NCI-H510A (cell line): ENCODE measurements at places on chromosomes 16 and 17.

- no peak for DNase-seq
These were observed 12.2 kb downstream of the MNT start for GRCh38 chr17:2388683-2389055.

DNA sequence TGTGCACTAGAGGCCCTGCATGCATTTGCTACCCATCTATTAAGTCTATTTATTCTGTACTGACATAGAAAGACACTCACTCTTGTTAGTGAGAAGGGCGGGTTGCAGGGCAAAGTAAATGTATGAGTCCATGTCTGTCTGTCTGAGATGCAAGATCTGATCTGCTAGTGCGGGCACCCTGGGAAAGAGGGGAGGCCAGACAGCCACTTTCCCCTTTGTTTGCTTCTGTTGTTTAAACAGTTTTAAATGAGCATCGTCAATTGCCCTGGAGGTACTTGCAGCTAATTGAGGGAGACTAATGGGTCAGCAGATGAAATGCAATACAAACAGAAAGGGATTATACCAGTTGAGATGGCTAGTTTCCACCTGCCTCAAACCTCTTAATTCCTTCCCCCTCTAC, 24.9 kb downstream of the SCNN1G start:
- DNase-seq = peak; percentile 93

DNA sequence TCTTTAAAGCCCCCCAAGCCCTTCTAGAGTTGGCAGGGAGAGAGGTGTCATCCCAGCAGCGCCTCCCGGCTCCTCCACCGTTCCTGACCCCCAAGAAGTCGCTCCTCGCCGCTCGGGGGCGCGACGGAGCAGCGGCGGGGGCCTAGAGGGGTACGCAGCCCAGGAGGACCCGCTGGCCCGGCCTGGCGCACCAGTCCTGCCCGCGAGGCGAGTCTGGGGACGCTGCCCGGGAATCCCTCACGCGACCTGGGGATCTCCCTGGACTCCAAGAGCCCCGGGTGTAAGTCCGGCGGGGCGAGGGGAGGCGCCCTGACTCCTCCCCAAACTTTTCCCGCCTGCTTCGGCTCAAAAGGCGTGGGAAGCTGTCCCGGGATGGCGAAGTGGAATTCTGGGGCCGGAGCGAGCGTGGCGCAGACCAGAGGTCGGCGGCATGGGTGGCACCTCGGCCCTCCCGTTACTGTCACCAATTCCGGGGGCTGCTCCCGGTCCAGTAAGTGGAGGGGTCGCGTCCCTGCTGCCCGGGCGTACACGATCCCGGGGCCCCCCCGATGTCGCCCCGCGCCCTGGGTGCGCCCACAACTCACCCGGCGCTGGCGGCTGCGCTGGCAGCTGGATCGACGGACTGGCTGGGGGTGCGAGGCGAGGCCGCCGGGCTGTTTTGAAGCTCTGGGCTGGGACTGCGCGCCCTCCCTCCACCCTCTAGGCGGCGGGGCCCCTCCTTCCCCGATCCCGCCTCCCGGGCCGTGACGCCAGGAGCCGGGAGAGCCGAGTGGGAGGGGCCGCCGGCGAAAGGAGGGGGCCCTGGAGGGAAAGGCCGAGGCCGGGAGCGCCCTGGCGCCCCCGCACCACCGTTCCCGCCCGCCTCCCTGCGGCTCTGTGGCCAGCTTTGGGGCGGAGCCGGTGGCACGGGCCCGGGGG, at the start of gene EMP2:
Gene EMP2, minus strand, starts transcription at position 634 of the 918 bp plus-strand sequence. CDS start 32,981 bp downstream, outside the sequence.
- DNase-seq = peak; percentile 58

DNA sequence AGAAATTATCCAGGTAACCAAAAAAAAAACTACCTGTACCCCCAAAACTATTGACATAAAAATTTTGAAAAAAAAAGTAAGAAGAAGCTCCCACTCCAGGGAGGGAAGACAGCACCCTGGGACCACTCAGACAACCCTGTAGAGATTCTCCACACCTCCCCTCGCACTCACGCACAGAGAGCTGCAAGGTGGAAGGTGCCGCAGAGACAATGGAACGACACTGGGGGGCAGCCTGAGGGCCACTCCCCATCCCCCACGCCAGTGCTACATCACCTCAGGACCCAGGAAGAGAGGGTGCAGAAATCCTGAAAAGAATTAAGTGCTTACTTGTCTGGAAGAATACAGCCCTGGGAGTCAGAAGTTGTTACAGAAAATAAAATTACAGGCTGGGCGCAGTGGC, 5.2 kb upstream of the CD79B start:
- DNase-seq = no peak

DNA sequence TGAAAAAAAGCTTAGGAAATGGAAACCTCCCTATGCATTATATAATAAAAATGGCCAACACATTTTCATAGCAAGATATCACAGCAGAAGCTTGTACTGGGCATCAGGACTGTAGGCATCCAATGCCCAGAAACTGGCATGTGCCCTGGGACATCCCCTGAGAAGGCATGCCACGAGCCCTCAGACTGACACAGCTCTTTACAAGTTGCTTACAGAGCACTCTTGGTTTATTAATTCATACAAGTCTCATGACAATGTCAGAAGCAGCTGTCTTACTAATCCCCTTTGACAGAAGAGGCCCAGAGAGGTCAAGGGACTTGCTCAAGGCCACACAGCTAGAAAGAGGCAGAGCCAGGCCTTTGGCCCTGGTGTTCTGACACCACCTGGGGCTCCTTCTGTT, 5.6 kb upstream of the CCL2 start:
- DNase-seq = no peak

DNA sequence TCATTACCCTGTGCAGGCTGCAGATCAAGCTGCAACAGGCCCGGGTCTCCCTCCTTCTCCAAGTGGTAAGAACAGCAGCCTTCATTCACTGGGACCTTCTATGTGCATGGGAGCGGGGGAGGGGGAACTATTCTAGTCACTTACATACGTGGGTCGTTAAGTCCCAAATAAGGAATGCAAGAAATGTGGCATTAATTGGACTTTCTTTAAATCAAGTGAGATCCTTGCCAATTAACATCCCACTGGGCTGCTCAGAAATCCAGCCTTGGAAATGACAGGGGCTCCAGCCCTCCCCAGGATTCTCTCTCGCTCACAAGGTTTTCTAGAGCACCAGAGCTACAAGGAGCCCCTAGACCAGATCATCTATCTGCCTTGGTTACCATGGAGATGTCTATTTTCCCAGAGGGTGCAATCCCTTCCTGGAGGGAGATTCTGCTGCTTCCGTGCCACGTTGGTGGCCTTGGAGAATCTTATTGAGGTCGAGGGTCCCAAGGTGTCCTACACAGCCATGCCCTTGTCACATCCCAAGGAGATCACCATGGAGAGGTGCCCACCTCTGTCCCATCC, 5.2 kb upstream of the EIF1 start:
- no peak for DNase-seq

GRCh38 chr17:37741341-37742115, 3.3 kb downstream of the HNF1B start:
- no peak for DNase-seq
